ENCODE measurements at places on chromosomes 2 and 18.

GRCh38 chr2:37550190-37550589, 121.3 kb downstream of the CDC42EP3 start:
- H3K4me3 ChIP-seq: no peak overlapping the region
- peaks cover 16% of the 10 kb centered on the region for H3K4me1 ChIP-seq
- no peak for DNase-seq

GRCh38 chr18:28512357-28512756, 335.4 kb upstream of the CDH2 start:
- DNase-seq: no peak
- H3K36me3 ChIP-seq: no peaks in the 10 kb centered on the region
- H3K4me1 ChIP-seq: no peaks in the 10 kb centered on the region
- no peaks in the 10 kb centered on the region for H3K27me3 ChIP-seq
- no peak overlapping the region for H3K27ac ChIP-seq

GRCh38 chr2:85439986-85440385, 21.5 kb downstream of the SH2D6 start:
- no peaks in the 10 kb centered on the region for H3K27me3 ChIP-seq
- H3K4me3 ChIP-seq: peak overlapping the region; percentile 75
- H3K4me1 ChIP-seq: peaks cover 27% of the 10 kb centered on the region
- H3K27ac ChIP-seq: peak overlapping the region; percentile 98

DNA sequence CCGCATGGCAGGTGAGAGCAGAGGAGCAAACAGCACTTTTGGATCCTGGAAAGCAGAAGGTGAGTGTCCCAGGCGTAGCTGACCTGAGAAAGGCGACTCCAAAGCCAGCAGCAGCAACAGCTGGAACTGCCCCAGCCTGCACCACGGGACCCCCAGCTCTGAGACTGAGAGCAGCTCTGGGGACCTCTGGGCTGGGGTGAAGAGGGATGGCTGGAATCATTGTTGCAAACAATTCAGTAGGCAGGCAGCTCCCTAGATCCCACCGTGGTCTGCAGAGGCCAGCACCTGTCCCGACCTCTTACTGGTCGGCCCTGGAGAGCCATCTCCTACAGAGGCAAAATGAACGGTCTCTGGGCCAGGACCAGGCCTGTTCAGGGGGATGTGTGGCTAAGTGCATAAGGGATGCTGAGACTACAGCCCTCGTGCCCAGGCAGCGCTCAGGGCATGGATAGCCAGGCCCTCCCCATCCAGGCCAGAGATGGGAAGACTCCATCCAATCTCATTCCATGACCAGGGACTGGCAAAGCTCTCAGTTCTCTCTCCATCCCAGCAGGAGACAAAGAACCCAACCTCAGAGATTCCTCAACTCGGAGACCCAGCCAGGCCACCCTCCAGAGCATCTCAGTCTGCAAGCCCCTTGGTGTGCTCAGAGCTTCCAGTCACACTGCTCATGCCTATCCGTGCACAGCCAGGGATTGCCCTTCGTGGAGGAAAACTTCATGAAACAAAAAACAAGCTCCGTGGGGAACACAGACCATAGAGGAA, 38.2 kb upstream of the ALPP start:
- DNase-seq: no peak
- no peaks in the 10 kb centered on the region for H3K36me3 ChIP-seq
- no peak overlapping the region for H3K4me3 ChIP-seq
- H3K27me3 ChIP-seq: no peaks in the 10 kb centered on the region

- H3K27me3 ChIP-seq: peaks cover 4% of the 10 kb centered on the region
- DNase-seq: no peak
- no peak overlapping the region for H3K4me3 ChIP-seq
- H3K4me1 ChIP-seq: no peaks in the 10 kb centered on the region
Measured at GRCh38 chr2:235592430-235592829, 98.6 kb downstream of the AGAP1 start.

Data from activated CD4-positive, alpha-beta memory T cell treated with anti-CD3 and anti-CD28 coated beads for 36 hours (primary cell).